Right lobe of liver (tissue), 6 donors: ENCODE measurements at places on chromosomes 6 and 20. TPM values are rescaled to one million over a fixed set of nuclear protein-coding genes. Genes with fewer than 3 reads are reported as not detected.

The PREX1 gene
- total RNA-seq, result 10.4 TPM

The RANBP9 gene
- 17.9 TPM for total RNA-seq

The BTN1A1 gene
- total RNA-seq, result not detected

The GTF2H4 gene
- total RNA-seq, result 17.5 TPM

The C4B gene
- total RNA-seq, result 1,468 TPM
